Mesendoderm (in vitro differentiated cells): ENCODE measurements at places on chromosomes 4 and X.

DNA sequence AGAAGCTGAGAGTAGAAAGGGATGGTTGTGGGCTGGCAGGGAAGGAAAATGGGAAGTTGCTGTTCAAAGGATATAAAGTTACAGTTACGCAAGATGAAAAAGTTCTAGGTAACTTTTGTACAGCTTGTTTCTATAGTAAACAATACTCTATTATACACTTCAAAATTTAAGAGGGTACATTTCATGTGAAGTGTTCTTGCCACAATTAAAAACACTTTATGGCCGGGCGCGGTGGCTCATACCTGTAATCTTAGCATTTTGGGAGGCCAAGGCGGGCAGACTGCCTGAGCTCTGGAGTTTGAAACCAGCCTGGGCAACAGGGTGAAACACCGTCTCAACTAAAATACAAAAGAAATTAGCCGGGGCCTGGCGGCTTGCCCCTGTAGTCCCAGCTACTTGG is 623.6 kb downstream of the STIM2 start:
- DNase-seq: no peak

GRCh38 chr4:53508446-53508845 is 82.8 kb downstream of the LNX1 start:
- no peak for DNase-seq

- DNase-seq: no peak
Observed at GRCh38 chr4:176038789-176039188, 26.9 kb upstream of the WDR17 start.

DNA sequence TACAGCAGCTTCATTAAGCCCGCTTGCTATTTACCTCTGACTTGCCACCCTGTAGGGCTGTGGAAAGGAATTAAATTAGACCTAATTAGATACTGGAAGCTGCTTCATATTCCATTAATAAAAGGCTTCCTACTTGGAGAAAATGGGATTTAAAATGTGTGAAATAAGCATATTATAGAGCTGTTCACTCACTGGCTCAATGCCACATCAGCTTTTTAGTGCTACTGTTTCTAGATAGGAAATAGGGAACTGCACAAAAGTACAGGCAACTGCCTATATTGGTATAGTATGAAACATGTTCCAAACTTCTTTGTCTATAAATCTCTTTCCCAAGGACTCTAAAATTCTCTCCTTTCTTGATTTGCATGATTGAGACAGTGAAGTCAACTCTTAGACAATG is 407.9 kb upstream of the AADAT start:
- no peak for DNase-seq

DNA sequence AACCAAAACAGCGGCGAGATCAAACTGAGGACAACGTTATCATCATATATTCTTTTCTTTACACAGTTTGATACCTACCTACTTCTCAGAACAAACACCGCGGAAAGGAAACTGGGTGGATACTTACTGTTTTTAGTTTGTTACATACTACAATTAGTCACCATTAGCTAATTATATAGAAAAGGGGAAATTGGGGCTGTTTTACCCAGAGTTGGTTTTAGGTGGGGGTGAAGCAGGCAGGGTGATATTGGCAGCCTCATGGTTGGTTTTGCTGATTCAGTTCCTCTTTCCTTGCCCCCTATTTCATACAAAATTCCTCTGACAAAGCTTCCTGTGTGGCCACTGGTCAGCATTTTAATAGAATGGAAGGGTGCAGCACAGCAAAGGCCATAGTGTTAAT is 77.8 kb downstream of the SORBS2 start:
- no peak for DNase-seq

DNA sequence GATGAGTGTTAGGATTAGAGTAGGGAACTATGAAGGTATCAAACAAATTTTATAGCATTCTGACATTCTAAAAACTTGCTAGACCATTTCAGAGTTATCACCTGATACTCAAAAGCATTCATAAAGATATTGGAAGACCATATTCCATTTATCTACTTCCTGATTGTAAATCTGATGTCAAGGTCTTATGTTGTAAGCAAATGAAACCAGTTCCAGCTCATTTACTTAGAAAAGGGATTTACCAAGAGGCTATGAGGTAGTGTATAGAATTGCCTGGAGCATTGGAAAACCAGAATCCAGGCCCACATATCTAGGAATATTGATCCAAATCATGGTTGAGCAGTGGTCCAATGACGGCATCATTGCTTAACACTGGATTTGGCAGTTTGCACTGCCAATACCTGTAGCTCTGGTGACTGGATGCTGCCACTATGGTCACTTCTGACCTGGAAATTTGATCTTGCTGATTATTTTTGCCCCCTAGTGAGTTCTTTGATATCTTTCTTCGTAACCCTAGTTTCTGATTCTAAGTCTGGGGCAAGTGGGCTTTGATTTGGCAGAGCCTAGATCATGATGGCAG is 25.4 kb downstream of the ARFIP1 start:
- no peak for DNase-seq

GRCh38 chr4:94803181-94803580 is 45.4 kb downstream of the BMPR1B start:
- DNase-seq: no peak

DNA sequence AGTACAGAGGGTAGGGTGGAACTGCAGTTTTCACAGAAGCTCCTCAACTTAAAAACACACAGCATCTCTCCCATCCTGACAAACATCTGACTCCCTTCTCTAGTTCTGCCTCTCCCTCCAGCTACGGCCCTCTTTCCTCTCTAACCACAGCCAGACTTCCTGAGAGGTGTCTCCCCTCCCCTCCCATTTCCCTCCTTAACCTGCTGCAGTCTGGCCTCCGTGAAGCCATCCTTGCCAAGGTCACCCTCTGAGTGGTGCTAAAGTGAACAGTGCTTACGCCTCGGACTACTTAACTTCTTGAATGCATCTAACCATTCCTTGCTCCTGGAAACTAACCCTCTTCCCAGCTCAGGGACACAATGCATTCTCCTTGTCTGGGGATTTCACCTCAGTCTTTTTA is 53.3 kb downstream of the RTL5 start:
- DNase-seq: no peak
